ENCODE measurements at places on chromosomes 2 and 18.

- DNase-seq: no peak
Measured at GRCh38 chr2:196528486-196529223, 110.9 kb upstream of the CCDC150 start.

DNA sequence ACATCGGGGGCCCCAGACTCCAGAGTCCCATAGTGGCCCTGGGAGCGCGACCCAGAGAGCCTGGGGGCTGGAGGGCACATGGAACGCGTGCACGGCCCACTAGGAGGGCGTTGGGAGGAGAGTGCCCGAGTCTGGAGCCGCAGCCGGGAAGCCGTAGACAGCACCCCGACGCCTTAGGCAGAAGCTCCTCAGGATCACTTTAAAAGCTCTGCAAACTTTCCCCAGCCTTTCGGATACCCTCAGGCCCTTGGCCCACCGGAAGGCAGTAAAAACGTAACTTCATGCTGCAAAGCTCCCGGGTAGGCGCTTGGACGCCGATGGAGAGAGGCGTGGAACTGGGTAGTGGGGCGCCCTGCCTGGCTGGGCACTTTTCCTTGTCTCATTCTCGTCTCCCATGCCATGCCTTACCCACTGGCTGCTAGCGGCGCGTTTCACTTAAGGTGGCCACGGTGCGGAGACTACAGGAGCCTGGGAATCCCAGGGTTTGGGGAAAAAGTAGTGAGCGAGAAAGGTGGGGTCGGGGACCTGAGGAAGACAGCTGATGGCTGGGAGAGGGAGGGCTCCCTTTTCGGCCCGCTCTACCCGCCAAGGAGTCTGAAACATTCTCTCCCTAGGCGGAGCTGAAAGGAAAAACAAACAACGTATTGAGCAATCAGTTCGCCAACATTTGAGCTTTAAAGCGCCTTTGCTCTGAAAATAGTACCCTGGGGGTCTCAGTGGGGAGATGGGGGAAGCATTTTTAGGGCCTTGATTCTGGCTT is 141.8 kb downstream of the MEIS1 start:
- DNase-seq: no peak

GRCh38 chr2:61042807-61043206 is 22.9 kb upstream of the SANBR start:
- DNase-seq: no peak

- peak; percentile 47 for DNase-seq
Measured at GRCh38 chr2:12702168-12703121, 14.3 kb upstream of the TRIB2 start.

DNA sequence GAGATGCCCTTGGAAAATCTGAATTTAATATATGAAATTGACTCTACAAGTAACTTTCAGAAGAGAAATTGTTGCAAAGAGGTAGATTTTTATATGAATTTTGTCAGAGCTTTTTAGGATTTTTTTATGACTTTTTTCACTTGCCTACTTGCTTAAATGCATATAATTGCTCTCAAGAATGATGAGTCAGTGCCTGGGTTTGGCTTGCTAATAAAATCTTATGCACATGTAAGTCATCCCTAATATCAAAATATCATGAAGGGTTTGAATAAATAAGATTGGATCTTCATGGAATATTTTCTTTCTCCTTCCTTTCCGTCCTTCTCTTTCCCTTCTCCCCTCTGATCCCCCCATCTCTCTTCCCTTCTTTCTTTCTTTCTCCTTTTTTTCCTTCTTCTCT is 354.1 kb downstream of the TXNL1 start:
- no peak for DNase-seq

GRCh38 chr2:206031162-206031784 is 54.7 kb downstream of the INO80D start:
- DNase-seq: no peak

GRCh38 chr2:105121434-105121833 is 83.6 kb downstream of the MRPS9 start:
- no peak for DNase-seq

GRCh38 chr18:32961538-32961937 is 188.7 kb upstream of the KLHL14 start:
- no peak for DNase-seq

DNA sequence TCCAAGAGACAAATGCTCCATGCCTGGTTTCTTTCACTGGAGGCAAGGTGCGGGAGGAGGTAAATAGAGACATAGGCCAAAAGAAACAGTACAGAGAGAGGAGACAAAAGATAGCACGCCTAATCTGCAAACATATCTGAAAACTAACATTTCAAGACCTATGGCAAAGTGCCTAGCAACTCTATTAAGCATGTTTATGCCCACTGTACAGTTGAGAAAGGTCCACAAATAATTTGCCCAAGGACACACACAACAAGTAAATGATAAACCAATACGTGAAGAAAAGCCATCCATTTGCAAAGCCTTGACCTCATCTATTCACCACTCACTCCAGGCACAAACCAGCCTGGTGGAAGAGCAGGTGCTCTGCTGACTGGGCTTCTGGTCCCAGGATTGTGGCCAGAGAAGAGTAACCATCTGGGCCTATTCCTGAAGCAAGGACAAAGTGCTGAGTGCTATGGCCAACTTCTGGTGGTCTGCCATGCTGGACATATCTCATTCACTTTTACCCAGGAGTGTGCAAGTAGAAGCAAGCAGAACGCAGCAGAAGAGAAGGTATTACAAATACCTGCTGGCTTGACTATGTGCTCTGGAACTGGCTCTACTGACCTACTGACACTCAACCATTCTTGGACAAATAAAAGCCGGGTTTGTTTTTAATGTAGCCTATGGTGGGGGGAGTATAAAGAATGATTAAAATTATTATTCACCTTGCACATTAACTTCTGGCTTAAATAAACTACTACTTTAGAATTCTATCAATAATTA is 25.3 kb downstream of the TMEM131 start:
- DNase-seq: no peak

DNA sequence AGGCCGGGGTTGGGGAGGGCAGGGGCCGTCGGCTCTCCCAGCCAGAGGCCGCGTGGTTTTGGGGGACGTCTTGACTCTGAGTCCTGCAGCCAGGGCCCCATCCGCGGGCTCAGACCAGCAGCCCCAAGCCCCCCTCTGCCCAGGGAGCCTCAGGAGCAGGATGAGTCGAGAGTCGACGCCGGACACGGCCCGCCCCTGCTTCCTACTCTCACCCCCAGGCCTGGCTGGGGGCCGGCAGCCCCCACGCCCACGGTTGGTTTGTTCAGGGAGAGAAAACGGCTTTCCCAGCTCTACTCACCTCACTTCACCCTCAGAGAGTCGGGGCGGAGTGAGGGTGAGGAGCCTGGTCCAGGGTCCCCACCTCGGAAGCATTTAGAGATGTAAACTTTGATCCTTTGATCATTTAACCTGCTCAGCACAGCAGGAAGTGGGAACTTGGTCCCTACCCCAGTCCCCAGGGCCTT is 6.9 kb downstream of the SNORC start:
- DNase-seq: no peak

DNA sequence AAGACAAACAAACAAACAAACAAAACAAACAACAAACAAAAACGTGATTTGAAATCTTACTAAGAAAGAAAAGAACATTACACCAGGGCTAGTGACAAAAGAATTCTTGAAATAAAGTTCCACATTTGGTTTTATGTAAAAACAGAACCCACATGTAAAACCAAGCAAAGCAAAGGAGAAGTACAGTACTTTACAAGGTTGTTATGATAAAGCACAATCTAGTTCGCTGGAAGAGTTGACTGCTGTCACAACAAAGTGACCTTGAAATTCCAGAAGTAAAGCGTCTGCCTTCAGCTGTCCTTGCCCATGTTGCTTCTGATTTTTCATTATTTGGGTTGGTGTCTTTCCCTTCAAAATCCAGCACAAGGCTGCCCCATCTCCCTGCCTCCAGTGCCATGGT is 94.8 kb upstream of the CYRIA start:
- no peak for DNase-seq

GRCh38 chr18:37691162-37691561 is 125.6 kb upstream of the CELF4 start:
- DNase-seq: no peak

GRCh38 chr2:102279391-102279735 is 32.0 kb upstream of the IL1RL1 start:
- DNase-seq: no peak

DNA sequence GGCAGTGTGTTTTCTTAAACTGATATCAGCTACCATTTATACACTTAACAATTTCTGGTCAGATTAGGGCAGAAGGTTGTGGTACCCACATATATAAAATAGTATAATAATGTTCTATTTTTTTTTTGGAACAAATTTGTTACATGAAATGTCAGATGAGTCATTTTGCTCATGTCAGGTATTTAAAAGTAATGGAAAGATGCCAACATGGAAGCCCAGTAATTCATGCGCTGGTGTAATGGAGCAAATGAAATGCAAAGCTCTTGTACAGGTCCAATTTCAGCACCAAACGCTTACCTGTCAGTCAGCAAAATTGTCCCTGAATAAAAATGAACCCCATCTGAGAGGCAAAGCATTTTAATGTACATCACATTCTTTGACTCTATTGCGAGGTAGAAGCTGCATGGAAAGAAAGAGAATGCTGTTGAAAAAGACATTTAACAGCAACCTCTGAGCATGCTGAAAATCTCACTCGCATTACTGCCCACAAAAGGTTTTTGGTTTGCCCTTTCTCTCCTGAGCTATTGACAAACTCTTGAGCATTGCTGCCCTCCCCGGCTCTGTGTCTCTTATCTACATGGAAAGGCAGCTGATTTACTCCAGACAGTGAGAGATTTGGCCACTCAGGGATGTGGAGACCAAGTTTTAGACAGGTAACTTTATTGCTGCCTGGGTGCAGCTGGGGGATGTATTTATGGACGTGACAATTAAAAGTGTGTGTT is 217.5 kb downstream of the CAMKMT start:
- DNase-seq: no peak

DNA sequence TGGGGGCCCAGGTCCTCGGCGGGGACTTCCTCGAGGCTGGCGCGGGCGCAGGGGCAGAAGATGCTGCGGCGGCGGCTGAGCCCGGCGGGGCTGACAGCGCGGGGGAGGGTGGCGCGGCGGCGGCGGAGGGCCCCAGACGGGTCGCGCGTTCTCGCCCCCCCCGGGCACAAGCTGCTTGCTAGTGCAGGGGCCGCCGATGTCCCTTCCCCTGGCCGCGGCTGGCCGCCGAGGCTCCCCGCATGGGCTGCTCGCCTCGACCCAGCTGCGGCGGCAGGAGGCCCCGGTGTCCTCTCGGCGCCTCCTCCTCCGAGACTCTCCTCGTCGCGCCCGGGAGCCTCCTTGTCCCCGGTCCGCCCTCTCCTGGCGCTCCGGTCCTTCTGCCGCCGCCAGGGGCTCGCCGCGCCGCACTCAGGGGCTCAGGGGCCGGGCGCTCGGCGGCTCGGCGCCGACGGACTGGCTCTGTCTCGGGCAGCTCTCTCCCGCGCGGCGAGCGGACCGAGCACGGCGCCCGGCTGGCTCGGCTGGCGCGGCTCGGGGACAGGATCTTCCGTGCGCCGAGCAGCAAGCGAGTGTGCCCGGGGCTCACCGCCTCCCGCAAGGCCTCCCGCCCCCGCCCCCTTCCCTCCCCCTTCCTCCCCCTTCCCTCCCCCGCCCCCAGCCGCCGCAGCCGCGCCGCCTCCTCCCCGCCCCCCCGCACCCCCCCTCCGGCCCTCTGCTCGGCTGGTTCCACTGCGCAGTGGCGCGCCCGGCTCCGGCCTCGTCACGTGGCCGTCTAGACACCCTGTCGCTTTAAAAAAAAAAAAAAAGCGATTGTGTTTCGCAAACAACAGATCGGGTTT is 902 bp upstream of the SMAD7 start:
- DNase-seq: peak; percentile 88

GRCh38 chr2:197675711-197676188 is 363 bp upstream of the RFTN2 start:
- no peak for DNase-seq

- no peak for DNase-seq
Measured at GRCh38 chr18:44748582-44748981, 67.9 kb downstream of the SETBP1 start.

GRCh38 chr2:66874411-66874810 is 439.5 kb downstream of the MEIS1 start:
- no peak for DNase-seq

DNA sequence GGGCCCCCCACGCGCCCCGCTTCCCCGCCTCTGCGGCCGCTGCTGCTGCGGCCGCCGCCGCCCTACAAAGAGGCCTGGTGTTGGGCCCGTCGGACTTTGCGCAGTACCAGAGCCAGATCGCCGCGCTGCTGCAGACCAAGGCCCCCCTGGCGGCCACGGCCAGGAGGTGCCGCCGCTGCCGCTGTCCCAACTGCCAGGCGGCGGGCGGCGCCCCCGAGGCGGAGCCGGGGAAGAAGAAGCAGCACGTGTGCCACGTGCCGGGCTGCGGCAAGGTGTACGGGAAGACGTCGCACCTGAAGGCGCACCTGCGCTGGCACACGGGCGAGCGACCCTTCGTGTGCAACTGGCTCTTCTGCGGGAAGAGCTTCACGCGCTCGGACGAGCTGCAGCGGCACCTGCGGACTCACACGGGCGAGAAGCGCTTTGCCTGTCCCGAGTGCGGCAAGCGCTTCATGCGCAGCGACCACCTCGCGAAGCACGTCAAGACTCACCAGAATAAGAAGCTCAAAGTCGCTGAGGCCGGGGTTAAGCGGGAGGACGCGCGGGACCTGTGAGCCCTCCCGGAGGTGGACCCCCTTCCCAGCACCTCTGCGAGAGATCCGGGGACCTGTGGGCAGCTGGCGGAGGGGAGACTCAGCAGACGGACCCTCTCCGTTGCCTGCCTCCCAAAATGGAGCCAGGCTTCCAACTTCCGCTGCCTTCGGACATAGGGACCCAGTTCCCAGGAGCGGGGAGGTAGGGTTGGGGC is 1.9 kb downstream of the SP5 start:
- no peak for DNase-seq

- no peak for DNase-seq
Measured at GRCh38 chr2:71801556-71801955, 346.1 kb downstream of the CYP26B1 start.

- DNase-seq: no peak
Measured at GRCh38 chr2:146226077-146226476, 1618.8 kb upstream of the ACVR2A start.

Measured in stimulated activated effector memory CD8-positive, alpha-beta T cell treated with anti-CD3 and anti-CD28 coated beads, Interleukin-12 subunit alpha, Interleukin-12 subunit beta, amount 100 ng/mL, for 72 hours (primary cell).